ENCODE measurements at places on chromosomes 11 and 22.

GRCh38 chr11:55401011-55401410 is 33.2 kb downstream of the OR4A15 start:
- no peak for DNase-seq

DNA sequence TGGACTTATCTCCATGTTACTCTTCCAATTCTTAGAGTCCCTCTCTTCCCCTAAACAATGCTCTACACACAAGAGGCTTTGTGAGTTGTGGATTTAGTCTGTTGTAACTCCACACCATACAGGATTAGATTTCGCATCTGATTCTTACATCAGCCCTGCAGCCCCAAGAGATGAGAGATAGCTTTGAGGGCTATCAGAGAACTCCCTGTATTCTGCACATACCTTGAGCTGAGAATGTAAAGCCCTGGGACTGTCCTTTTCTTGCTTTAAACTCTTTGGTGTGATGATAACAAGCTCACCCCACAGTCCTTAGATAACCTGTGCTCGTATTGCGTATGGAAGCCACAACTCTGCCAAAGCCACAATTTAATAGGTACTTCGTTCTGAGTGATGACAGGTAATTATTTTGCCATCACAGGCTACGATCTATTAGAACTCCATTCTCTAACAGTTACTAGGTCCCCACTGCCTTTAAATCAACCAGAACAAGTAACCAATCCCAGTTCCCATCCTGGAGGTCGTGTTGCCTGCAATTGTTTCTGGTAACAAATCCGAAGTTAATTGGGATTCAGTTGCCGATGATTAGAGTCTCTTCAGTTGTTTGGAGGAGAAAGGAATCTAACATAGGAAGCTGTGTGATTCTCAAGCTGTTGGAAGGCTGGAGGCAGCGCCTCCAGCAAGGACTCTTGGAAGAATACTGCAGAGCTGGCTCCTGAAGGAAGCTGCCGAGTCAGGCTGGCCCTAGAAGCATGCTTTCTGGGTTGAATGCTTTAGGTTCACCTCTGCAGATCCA is 1.3 kb upstream of the PARVG start:
- no peak for DNase-seq

DNA sequence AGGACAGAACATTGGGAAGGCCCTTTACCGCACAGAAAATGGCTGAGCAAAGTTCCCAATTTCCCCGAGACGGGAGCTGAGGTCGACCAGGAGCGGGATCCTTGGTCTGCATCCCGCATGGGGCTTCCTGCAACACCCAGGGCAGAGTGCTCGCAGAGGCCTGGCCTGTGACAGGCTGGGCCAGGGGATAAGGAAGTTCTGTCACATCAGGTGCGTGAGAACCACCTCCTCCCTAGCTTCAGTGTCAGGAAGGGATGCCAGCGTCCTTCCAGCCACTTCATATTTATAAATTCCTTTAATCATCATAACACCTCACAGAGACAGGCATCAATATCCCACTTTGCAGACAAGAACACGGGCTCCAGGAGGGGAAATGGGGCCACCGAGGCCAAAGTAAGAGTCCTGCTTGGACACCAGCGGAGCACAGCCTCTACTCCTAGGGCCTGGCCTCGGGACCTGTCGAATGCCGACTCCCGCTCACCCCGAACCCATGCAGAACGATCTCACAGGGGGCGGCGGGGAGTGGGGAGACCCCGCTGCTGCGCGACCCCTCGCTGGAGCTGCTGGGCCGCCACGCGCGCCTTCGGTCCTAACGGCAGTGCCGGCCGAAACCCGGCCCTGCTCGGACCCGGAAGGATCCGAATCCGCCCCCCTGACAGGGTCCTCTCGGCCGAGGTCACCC is 532 bp downstream of the BET1L start:
- peak; percentile 33 for DNase-seq

DNA sequence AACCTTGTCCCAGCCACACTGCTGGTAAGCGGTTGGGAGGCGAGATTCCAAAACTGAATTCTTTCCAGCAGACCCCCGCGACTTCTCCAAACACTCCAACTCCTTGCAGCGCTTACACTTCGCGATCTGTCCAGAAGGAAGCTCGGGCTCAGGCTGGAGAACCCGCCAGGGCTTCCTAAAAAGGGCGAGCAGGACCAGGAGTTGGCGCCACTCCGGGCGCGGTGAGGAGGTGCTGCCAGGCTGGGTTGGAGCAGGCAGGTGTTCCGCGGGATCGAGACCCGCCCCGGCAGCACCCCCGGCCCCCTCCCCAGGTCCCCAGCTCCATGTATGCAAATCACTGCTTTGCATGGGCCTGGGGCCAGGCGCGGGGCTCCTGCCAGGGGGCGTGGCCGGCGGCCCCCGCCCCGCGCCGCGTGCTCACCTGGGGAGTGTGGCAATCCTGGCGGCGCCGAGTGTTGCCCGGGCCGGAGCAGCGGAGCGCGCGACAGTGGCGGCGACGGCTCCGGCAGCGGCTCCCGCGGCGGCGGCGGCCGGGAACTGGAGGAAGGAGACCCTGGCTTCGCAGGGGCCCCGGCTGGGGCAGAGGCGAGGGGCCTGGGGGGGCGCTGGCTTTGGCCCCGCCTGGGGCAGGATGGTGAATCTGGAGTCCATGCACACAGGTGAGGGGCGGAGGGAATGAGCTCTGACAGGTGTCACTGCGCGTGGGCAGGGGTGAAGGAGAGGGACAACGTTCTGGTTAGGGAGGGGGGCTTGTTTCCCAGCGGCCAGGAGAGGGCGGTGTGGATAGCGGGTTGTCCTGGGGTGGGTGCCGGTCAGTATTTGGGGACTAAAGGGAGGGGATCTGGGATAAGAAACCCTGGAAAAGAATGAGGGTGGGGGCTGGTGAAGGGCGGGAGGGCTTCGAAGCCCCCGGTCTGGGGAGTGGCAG is at the start of gene POU2F3:
Gene POU2F3, plus strand, starts transcription at position 428 of the 928 bp plus-strand sequence. Its CDS starts 204 bp downstream, at position 632.
- DNase-seq, result no peak

- DNase-seq, result no peak
These were observed 506.3 kb upstream of the RAG2 start for GRCh38 chr11:37104380-37104779.

All from testis (tissue), 5 donors.